ENCODE measurements at places on chromosomes 2 and 18. TPM values are rescaled to one million over a fixed set of nuclear protein-coding genes. Genes with fewer than 3 reads are reported as not detected.

DNA sequence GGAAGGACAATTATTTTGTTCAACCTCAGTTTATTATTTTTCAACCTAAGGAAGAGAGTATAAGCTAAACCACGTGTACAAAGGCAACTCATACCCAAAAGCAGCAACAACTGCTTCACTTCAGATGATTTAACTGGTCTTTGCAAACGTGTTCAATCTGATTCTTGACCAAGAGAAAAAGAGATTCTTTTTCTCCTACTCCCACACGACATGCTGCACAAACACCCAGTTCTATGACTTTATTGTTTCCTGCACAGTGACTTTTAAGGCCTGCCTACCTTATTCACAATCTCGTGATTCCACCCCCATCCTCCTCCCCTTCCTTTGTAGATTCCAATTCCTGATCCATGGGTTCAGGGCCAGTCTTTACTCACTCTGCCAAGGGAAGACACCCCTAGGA is 1394.8 kb upstream of the ZEB2 start:
- DNase-seq = no peak

DNA sequence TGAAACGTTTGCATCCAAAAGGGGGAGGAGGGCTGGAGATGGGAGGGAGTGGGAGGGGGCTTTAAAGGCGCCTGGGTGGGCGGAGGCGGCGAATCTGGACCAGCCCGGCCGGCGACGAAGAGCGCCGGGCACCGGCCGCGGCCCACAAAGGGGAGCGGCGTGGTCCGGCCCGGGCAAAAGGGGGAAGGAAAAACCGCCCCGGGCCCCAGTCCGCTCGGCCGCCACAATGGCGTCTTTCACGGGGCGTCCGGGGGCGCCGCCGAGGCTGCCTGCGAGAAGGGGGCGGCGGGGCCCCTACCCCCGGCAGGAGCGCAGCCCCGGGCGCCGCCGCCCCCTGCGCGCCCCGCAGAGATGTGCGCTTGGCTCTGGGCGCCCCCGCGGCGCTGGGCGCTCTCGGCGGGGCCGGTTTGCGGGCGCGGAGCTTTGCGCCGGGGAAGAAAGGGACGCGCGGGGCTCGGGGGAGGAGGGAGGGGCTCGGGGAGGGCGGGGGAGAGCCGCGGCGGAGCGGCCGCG is 108.1 kb upstream of the KCTD1 start:
- DNase-seq = no peak

PLEKHM3 gene
- polyA plus RNA-seq = 0.54 TPM

STAT4 gene
- polyA plus RNA-seq = not detected

DNA sequence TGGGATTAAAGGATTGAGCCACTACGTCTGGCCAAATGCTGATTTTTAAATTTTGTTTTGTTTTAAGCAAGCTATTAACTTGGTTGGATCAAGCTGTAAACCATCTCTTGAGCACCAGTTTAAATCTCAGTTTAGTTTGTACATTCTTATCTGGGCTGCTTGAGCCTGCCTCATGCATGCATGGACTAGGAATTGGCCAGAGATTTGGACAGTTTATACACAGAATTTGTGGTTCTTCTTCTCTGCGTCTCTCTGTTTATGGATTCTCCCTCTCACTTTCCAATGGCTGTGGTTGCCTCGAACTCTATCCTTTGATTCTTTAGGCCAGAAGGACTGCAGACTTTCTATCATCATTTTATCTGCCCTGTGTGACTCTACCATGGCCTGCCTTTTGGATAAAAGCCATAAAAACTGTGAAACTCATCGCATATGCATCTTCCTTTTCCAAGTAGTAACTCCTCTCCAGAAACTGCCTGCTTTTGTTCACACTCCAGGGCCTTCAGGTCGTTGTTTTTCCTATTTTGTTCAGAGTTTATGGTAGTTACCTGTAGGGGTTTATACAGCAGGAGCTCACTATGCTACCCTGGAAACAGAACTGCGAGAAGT is 32.5 kb upstream of the PLB1 start:
- DNase-seq = no peak

DNA sequence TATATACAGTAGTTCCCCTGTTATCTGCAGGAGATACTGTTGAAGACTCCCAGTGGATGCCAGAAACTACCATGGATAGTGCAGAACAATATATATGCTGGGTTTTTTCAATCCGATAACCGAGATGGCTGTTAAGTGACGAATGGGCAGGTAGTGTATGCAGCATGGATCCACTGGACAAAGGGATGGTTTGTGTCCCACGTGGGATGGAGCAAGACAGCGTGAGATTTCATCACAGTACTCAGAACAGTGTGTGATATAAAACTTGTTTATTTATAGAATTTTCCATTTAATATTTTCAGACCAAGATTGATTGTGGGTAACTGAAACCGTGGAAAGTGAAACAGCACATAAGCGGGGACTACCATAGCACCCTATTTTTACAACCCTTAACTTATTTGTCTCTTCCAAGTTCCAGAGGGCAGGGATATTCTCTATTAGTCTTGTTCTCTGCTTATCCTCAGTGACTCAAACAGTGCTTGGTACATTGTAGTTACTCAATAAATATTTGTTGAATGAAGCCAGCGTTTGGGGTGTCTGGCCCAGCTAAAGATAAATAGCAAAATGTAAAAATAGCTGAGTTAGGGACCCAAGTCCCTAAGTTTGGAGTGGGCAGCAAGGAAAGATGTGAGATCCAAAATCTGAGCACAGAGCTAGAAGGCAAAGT is 50.0 kb downstream of the RHBDD1 start:
- no peak for DNase-seq

- DNase-seq = no peak
Measured at GRCh38 chr18:29087616-29088246, 910.8 kb upstream of the CDH2 start.

IL36B gene
- polyA plus RNA-seq = not detected

DSG1 gene
- 0.16 TPM for polyA plus RNA-seq

Data from K562 (cell line).